ENCODE measurements at places on chromosomes 16 and 17.
A peak's percentile ranks its signal among the peaks of the same experiment; 100 is the strongest.

GRCh38 chr16:1933097-1933661 is 9.8 kb downstream of the MSRB1 start:
- no peak for DNase-seq

GRCh38 chr16:68499006-68499405 is 40.1 kb upstream of the ZFP90 start:
- DNase-seq, result no peak

GRCh38 chr17:78766743-78767294 is 15.3 kb downstream of the CYTH1 start:
- no peak for DNase-seq

GRCh38 chr16:8924214-8924613 is 39.5 kb downstream of the USP7 start:
- peak; percentile 33 for DNase-seq

GRCh38 chr17:41418116-41418860 is 6.1 kb downstream of the KRT37 start:
- DNase-seq, result no peak

DNA sequence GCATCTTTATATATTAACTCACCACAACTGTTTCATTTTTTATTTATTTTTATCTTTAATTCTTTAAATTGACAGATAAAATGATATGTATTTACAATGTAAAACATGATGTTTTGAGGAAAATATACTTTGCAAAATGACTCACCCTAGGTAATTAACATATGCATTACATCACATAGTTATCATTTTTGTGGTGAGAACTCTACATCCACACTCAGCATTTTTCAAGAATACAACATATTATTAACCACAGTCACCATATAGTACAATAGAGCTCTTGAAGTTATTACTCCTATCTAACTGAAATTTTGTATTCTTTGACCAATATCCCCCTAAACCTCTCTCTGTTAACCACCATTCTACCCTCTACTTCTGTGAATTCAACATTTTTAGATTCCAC is 194.7 kb upstream of the KIF2B start:
- DNase-seq, result no peak

GRCh38 chr16:84487358-84487757 is 17.1 kb downstream of the MEAK7 start:
- no peak for DNase-seq

DNA sequence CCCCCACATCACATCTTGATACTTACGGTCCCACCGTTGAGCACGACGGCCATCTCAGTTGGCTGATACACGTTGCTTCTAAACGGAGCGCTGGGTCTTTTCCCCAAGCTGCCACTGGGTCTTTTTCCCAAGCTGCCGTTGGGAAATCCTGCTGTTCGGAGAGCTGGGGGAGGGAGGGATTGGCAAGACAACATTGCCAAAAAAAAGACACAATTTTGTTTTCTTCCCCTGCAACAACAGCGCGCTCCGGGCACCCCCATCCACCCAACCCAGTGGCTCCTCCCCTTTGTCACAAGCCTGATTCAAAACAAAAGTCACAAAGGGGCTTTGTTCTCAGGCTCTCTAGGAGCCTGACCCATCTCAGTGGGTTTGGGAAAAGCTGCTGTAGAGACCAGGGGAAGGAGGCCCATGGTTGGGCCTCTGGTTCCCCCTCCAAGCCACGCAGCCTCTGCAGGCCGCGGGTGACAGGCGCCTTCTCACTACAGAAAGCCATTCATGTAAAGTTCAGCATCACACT is 22.8 kb downstream of the GPRC5B start:
- peak; percentile 94 for DNase-seq

- DNase-seq, result no peak
These were observed 2.1 kb downstream of the SCARF1 start for GRCh38 chr17:1643293-1643998.

DNA sequence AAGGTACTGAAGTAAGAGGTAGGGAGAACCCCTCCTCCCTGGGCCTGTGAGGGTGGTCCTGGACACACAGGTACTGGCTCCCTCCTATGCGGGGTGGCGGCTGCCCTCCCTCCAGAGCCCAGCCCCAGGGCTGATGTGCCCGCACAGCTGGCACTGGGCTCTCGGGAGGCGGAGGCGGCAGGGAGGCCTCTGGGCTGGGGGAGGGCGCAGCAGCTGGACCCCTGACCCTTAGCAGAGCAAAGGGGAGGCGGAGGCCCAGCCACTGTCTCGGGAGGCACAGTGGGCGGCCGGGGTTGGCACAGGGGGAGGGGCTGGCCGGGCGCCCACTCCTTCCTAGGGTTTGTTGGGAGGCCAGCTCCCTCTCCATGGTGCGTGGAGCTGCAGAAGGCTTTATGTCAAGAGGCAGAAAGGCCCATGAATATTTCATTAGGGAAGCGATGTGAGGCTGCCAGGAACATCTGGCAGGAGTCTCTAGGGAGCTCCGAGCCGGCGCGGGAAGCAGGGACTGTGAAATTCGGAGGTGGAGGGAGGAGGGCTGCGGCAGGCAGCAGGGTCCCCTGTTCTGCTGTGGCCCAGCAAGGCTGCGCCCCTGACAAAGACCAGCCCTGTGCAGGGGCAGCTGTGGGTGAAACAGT is 44.1 kb upstream of the ACSF3 start:
- DNase-seq, result no peak

DNA sequence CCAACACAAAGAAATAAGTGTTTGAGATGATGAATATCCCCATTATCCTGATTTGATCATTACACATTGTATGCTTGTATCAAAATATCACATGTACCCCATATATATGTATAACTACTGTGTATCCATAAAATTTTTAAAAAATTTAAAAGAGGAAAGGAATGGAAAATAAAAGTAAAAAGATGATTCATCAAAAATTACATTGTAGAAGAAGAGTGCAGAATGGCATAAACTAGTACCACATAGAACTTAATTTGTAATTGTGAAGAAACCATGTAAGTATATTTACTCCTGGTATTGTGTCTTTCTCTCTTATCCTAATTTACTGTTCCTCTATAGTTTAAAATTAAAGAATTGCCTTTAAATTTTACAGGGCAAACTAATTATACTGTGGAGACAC is 11.5 kb upstream of the KRT10 start:
- no peak for DNase-seq

- DNase-seq, result no peak
These were observed 20.2 kb upstream of the GNG13 start for GRCh38 chr16:820748-821147.

- DNase-seq, result no peak
These were observed 12.1 kb upstream of the DBNDD1 start for GRCh38 chr16:90031186-90031930.

DNA sequence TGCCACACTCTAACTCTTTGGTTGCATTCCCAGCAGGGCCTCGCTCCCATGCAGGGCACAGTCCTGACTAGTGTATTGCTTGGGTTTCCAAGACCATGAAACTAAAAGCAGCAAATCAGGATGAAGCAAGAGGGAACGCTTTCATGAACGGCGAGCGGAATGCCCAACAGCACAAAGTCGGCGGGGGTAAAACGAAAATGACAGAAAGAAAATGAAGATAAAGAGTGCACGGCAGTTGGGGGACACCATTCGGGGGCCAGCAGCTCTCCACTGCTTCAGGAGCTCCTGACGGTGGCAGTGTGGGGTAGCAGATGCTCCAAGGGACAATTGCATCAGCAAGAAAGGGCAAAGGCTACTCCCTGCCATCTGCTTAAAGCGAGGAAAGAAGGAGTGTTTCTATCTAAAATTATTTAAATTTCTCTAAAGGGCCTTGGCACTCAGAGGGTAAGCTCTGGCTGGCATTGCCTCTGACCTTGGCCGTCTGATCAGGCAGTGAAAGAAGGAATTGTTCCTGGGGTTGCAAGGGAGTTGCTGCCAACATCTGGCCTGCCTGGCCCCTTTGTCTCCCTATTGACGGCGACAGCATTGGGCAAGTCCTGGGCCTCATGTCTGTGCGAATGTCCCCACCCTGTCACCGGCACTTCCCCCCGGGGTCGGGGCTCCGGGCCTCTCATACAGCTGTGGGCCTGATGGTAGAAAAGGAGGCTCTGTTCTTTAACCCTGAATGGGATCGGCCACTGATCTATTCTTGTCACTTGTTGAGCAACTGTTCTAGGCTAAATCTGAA is 138.2 kb downstream of the CMIP start:
- peak; percentile 90 for DNase-seq

DNA sequence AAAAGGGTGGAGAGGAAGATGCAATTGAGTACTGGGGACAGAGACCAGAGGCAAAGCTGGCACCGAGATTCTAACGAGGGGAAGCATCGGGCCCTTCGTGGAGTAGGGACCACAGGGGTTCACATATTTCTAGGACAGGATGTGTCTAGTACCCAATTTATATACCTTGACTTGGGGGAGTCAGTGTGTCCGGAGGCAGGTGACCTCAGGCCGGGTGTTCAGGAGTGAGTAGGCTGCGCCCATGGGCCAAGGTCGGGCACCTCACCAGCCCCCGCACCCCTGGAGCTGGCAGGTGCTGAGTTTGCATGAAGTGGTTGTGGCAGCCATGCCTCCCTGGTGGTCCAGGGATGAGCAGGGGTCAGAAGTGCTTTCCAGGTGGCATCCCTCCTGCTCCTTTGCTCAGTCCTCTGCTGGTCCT is 8.6 kb upstream of the NXPH3 start:
- no peak for DNase-seq

DNA sequence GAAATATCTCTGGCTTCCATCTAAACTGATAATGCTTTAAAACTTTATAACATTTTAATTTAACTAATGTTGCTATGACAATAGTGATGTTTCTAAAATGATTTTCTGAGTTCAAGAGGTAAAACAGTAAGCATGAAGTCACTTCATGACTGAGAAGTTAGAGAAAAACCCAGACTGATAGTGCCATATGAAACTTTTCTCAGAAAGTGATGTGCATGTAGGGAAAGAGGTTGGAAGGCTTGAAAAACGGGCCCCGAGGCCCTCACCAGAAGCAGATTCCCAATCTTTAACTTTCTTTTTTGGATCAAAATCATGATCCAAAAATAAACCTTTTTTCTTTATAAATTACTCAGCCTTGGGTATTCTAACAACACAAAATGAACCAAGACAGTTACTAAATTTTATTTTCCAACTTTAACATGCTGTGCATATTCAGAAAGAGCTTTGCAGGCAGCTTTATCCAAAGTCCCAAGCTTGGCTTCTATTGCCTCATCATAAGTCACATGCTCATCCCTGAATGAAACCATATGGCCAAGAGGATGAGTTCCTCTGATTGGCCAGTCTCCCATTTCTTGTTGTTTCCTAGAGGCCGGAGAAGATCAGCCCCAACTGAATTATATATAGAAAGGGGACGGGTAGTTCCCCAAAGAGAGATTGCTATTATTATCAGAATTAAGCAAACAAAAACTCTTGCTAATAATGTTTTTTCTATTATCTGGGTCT is 357.6 kb upstream of the SALL1 start:
- no peak for DNase-seq

DNA sequence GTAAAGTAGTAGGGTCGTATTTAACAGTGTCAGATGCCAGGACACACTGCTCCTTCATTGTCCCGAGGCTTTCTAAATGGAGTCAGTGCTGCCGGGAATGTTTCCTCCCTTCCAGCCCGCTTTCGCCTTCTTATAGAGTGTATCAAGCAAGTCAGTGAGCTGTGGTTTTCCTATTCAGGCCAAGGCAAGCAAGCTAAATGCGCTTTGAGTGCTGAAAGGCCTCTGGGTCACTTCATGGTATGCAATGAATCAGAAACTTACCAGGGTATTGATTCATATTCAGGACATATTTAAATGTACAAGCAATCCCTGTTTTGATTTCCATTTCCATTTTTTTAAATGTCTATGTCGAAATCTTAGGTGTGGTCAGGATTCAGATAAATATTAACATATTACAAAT is 327.9 kb upstream of the SOX9 start:
- DNase-seq, result no peak

GRCh38 chr16:28042811-28043210 is 20.7 kb downstream of the GSG1L start:
- no peak for DNase-seq

GRCh38 chr17:73921306-73921705 is 277.1 kb upstream of the SDK2 start:
- DNase-seq, result no peak

DNA sequence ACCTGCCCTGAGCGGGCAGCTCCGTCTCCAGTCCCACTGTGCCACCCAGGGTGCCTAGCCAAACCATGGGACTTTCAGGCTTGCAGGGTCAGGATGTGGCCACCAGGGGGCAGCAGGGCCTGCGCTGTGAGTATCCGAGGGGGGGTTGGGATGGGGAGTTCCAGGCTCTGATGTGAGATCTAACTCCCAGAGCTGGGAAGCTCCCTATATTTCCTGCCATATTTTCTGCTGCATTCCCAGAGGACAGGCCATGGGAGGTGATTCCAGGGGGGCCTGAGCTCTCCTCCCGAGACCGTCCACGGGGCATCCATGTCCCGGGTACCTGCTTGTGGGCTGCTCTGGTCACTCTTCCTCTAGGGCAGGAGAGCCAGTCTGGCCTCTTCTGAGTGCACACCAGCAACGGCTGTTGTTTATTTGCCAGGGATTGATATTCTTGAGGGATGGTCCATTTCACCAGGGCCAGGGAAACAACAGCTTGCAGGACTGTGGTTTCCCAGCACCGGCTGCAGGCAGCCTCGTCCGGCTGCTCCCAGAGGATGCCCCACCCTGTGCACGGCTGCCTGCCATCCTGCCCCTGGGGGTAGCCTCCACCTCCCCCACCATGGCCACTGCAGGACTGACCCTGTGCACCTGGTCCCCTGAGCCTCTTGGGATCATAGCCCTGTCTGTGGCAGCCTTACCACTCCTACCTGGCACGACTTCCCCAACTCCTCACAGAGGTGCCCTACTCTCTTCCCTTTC is 1.2 kb downstream of the GPR142 start:
- DNase-seq, result peak; percentile 86

GRCh38 chr16:26721290-26721689 is 345.4 kb upstream of the C16orf82 start:
- DNase-seq, result no peak

DNA sequence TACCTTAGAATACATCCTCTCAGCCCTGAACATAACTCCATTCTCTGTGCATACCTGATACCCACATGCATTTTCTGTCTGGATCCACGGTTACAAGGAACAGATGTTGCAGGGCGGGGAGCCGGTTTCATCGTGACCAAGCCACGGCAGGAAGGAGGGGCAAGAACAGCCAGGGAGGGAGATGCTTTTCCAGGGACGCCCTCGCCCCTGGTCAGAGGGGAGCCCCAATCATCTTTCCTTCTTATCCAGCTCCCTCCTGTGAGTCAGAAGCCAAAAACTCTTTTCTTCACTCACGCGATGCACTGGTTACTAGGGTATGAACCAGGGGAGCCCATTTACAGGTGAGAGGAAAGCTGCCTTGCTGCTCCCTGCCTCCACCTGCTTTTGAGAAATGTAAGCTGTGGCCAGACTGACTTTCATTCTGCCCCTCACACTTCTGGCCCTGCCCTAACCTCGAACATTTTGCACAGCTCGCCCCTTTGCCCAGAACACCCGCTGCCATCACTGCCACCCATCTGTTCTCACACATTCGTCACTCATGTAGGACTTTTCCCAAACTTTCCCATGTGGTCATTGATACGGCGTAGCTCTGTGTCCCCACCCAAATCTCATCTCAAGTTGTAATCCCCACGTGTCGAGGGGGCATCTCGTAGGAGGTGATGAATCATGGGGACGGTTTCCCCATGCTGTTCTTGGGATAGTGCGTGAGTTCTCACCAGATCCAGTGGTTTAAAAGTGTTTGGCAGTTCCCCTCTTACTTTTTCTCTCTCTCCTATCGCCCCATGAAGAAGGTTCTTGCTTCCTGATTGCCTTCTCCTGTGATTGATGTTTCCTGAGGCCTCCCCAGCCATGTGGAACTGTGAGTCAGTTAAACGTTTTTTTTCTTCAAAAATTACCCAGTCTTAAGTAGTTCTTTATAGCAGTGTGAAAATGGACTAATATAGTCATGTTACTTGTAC is 20.5 kb downstream of the FOXL1 start:
- DNase-seq, result no peak
